Effector memory CD8-positive, alpha-beta T cell (primary cell): ENCODE measurements at places on chromosomes 11 and 22.

DNA sequence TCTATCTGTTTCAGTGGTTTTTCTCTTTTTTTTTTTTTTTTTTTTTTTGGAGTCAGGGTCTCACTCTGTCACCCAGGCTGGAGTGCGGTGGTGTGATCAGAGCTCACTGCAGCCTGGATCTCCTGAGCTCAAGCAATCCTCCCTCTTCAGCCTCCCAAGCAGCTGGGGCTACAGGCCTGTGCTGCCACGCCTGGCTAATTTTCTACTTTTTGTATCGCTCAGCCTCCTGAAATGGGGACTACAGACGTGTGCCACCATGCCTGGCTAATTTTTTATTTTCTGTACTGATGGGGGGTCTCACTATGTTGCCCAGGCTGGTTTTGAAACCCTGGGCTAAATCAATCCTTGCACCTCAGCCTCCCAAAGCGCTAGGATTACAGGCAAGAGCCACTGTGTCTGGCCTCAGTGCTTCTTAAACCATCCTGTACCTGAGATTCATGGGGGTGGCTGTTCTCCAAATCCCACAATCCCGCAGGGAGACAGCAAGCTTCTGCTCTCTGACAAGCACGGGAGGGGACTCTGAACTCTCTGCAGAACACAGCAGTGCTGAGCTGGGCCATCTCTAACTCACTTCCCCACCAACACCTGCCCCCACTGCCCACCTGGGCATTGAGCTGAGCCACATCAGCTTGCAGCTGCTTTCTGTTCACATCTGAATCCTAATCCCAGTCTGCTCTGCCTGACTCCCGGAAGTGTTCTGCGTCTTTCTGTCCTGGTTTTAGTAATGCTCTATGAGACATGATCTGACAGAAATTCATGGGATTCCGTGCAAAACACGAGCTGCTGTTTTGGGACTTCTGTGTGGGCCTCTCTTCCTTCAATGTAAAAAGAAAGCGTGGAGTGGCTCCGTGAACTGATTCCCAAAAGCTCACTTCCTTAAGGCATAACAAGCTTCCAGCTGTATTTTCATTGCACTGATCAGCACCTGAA, 400.0 kb downstream of the LARGE1 start:
- no peak for DNase-seq
- no peak overlapping the region for H3K4me3 ChIP-seq
- H3K27me3 ChIP-seq: no peaks in the 10 kb centered on the region
- H3K27ac ChIP-seq: no peak overlapping the region
- no peaks in the 10 kb centered on the region for H3K36me3 ChIP-seq

GRCh38 chr11:118074785-118075184, 2.1 kb upstream of the TMPRSS4 start:
- H3K36me3 ChIP-seq: no peaks in the 10 kb centered on the region
- H3K27me3 ChIP-seq: peaks cover 46% of the 10 kb centered on the region
- H3K4me3 ChIP-seq: no peak overlapping the region
- DNase-seq: no peak
- H3K4me1 ChIP-seq: peaks cover 8% of the 10 kb centered on the region

DNA sequence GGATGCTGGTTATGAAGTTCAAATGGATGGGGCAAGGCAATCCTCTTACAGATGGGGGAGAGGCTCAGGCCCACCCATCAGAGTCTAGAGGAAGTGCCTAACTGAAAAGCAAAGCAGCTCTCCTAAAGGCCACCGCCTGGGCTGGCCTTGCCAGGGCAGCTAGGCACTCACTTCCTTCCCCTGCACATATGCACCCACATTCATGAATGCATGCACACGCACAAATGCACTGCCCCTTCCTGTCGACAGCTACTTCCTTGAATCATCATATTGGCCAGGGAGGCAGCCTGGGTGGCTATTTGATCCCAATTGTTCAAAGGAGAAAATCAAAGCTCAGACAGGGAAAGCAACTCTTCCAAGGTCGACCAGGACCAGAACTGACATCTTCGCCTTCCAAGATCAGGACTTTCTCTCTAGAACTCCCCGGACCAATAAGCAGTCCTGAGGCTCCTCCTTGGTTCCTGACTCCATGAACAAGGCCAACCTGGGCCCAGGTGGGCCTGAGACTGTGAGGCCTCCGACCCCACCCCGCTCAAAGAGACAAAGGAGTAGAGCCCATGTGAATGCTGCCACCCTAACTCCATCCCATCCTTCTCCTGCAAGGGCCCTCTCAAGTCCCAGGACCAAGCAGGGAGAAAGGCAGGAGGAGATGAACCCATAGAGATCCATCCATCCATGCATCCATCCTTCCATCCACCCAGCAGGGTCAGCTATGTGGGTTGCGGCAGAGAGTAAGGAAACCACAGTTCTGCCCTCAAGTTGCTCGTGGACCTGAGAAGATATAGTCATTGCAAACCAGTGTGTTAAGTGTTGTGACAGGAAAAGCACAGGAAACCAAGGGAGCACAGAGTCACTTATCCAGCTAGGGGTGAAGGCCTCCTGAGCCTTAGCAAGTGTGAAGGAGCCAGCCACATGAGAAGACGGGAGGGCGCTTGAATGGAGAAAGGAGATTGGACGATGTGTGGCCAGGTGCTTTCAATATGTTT, 35.4 kb upstream of the LMO1 start:
- no peak overlapping the region for H3K27ac ChIP-seq
- peaks cover 47% of the 10 kb centered on the region for H3K27me3 ChIP-seq
- H3K36me3 ChIP-seq: no peaks in the 10 kb centered on the region
- H3K4me1 ChIP-seq: no peaks in the 10 kb centered on the region
- no peak for DNase-seq

- no peaks in the 10 kb centered on the region for H3K36me3 ChIP-seq
- DNase-seq: no peak
- H3K4me1 ChIP-seq: no peaks in the 10 kb centered on the region
- no peak overlapping the region for H3K4me3 ChIP-seq
These were observed 21.0 kb upstream of the OR6X1 start for GRCh38 chr11:123775289-123775688.
